ENCODE measurements at places on chromosomes 11 and 22.

DNA sequence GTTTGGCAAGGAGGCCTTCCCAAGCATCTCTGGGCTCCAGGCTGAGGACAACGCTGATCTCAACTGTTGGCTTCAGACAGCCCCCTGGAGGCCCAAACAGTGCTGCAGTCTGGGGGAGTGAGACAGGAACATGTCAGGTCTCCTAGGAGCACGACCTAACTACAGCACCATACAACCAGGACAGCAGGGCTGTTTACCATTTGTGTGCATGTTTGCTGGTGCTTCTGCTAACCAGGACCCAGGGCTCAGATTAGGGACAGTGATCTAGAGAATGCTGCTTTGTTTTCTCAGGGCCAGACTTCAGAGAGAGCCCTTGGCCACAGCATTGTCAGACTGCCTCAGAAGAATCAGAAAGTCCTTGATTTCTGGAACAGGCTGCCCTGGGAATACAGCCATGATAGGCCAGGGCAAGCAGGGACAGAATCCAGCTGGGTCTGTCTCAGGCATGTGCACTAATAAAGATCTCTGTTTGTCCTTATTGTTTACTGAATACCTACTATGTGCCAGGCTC, 126.5 kb downstream of the VPREB1 start:
- no peaks in the 10 kb centered on the region for H3K4me1 ChIP-seq
- H3K36me3 ChIP-seq: no peaks in the 10 kb centered on the region
- peaks cover 2% of the 10 kb centered on the region for H3K27me3 ChIP-seq
- H3K4me3 ChIP-seq: no peak overlapping the region
- no peak overlapping the region for H3K27ac ChIP-seq

DNA sequence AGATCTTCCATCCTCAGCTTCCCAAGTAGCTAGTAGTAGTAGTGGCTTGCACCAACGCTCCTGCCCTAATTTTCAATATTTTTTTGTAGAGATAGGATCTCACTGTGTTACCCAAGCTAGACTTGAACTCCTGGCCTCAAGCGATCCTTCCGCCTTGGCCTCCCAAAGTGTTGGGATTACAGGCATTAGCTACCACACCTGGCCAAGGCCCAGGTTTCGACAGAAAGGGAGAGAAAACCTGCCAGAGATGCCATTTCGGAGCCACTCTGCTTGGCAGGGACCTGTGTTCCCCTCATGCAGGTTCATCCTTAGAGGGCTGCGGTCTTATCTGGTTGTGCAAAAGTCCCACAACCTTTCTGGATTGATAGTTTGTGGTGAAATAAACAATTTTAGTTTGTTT, 41.4 kb downstream of the FAM83F start:
- H3K27me3 ChIP-seq: no peaks in the 10 kb centered on the region
- no peaks in the 10 kb centered on the region for H3K36me3 ChIP-seq
- H3K4me1 ChIP-seq: no peaks in the 10 kb centered on the region
- DNase-seq: no peak

DNA sequence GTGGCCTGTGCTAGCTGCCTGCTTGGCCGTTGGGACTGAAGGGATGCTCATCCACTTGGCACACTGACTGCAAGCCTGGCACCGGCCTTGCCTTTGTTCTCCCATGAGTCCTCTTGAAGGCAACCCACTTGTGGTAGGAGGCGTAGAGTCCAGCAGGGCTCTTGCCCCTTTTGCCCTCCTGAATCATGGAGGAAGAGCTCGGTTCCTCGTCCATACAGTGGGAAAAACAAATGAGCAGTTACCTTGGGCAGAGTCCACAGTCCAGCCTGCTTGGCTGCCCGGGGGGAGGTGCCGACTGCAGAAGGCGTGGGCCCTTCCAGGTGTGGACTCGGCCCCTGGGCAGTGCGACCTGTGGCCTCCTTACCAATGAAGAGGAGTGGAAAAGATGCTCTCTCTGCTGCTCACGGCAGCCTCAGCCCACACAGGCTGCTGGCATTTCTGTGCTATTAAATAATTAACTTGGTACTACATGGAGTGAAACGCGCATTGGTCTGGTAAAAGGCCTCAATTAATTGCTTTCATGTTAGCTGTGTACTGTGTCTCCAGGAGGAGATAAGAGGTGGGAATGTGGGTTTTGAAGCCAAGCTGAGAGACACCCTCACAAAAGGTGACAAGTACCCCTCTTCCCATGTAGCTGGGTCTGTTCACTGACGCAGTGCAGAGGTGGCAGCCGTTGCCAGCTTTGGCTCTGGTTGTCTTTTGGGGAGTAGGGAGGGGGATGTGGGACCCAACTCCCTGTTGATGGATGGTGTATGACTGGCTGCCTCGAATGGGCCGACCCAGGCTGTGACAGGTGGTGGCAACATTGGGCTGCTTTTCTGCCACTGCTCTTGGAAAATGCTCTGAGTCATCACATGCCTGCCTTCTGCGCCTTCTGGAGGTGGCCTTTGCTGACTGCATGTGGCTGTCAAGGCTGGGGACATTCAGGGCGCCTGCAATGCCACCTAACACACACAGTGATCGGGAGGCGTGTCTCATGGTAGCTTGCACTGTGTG, 26.8 kb upstream of the B3GAT1 start:
- H3K4me1 ChIP-seq: no peaks in the 10 kb centered on the region
- no peak overlapping the region for H3K4me3 ChIP-seq
- DNase-seq: no peak
- H3K27me3 ChIP-seq: no peaks in the 10 kb centered on the region
- no peak overlapping the region for H3K27ac ChIP-seq

- H3K4me1 ChIP-seq: no peaks in the 10 kb centered on the region
- no peak overlapping the region for H3K4me3 ChIP-seq
- H3K27ac ChIP-seq: no peak overlapping the region
- no peak for DNase-seq
Observed at GRCh38 chr11:95392644-95393043, 161.6 kb upstream of the SESN3 start.

- no peaks in the 10 kb centered on the region for H3K36me3 ChIP-seq
- DNase-seq: no peak
- H3K4me1 ChIP-seq: peaks cover 13% of the 10 kb centered on the region
Observed at GRCh38 chr11:61333550-61334433, 764 bp downstream of the TKFC start.

DNA sequence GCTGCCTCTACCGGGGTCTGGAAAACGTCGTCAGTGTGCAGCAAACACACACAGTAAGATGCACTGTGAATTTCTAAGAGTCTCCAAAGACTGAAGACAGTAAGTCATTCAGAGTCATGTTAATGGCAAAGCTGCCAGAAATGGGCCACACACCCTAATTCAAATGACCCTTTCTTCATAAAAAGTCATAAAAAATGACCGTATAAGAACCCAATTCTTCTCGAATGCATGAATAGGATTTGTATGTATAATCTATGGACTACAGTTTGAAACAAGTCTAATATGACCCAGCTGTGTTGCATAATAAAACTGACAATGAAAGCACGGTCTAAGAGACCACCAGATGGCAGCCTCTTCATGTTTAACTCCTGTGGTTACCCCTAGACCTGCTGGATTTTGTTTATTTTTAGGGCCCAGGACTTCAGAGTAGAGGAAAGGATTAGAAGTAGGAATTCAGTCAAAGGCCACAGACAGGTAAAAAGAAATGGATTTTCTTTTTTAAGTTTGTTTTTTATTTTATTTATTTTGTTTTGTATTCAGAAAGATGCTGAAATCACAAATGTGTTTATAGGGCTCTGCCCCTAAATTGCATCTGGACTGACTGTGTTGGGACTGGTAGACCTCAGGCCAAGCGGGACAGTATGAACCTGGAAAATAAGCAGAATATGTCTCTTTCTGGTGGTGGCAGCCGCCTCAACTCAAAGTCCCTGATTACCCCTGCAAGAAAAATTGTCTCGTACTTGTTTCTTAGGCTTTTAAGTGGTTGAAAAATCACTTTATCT, 32.1 kb upstream of the SLC5A12 start:
- DNase-seq: peak; percentile 58
- no peaks in the 10 kb centered on the region for H3K36me3 ChIP-seq
- no peaks in the 10 kb centered on the region for H3K27me3 ChIP-seq
- H3K27ac ChIP-seq: no peak overlapping the region

DNA sequence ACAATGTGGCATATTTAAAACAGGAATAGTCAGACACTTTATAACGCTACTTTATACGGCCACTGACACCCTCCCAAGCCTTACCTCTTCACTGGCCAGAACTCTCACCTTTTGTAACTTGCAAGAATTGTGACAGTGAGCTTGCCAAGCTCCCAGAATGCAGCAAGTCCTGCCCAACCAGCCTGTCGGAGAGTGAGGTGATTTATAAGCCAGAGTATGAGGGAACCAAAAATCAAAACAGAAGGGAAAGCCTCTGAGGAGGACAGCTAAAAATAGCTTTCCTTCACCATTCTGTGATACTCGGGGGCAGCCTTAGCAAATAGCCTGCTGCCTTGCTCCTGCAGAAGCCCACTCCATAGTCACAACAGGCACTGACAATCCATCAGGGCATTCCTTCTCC, 229.7 kb downstream of the FAM76B start:
- H3K4me3 ChIP-seq: no peak overlapping the region
- DNase-seq: no peak
- H3K4me1 ChIP-seq: no peaks in the 10 kb centered on the region
- no peaks in the 10 kb centered on the region for H3K27me3 ChIP-seq

GRCh38 chr11:6228520-6228919, 5.9 kb downstream of the FHIP1B start:
- DNase-seq: no peak
- H3K4me3 ChIP-seq: no peak overlapping the region
- H3K27ac ChIP-seq: no peak overlapping the region

GRCh38 chr11:70650075-70650909, 252.0 kb downstream of the CTTN start:
- DNase-seq: peak; percentile 92
- no peaks in the 10 kb centered on the region for H3K4me1 ChIP-seq
- no peaks in the 10 kb centered on the region for H3K27me3 ChIP-seq
- H3K4me3 ChIP-seq: no peak overlapping the region
- H3K36me3 ChIP-seq: 0 out of 2 replicates have a peak, but pooled peaks cover 1% of the 10 kb centered on the region

DNA sequence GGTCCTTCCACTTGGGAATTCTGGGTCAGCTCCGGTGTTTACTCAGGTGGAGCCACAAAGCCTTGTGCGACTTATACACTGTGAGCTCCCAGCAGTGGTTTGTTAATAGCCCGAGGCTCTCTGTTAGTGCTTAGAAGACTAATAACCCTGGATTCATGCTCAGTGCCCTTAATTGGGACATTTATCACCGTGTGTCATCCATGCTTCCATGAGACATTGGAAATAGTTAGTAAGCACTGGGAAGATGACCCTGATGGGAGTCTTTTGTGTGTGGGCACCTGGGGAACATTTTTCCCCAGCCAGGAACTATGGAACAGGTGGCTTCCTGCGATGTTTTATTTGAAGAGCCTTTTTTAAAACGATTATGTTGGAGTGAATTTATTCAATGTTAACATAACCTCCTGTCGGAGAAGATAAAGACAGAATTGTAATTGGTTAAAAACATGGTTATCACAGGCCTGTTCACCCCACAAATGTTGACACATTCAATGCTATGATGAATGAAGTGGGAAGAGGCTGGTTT, 188.9 kb downstream of the MYO18B start:
- no peak overlapping the region for H3K27ac ChIP-seq
- no peaks in the 10 kb centered on the region for H3K4me1 ChIP-seq
- no peaks in the 10 kb centered on the region for H3K36me3 ChIP-seq
- H3K4me3 ChIP-seq: no peak overlapping the region
- no peak for DNase-seq

All from Caco-2 (cell line).